Hair follicular keratinocyte (primary cell): ENCODE measurements at places on chromosomes 3 and 15. TPM values are rescaled to one million over a fixed set of nuclear protein-coding genes. Genes with fewer than 3 reads are reported as not detected.

The CCDC32 gene
- 16.8 and 22.9 TPM in 2 replicates for total RNA-seq

The SERPINI2 gene
- total RNA-seq, result not detected in 2 replicates

The BCHE gene
- 0.08 and 1.6 TPM in 2 replicates for total RNA-seq

The BOC gene
- total RNA-seq, result 5.2 and 7.8 TPM in 2 replicates

The NTRK3 gene
- not detected in 2 replicates for total RNA-seq

The PLCH1 gene
- total RNA-seq, result not detected in 2 replicates

The P3H2 gene
- total RNA-seq, result 56.6 and 76.2 TPM in 2 replicates

The FANCD2OS gene
- not detected in 2 replicates for total RNA-seq

The ADIPOQ gene
- not detected in 2 replicates for total RNA-seq
